ENCODE measurements at places on chromosomes 2 and 18.
A peak's percentile ranks its signal among the peaks of the same experiment; 100 is the strongest.

- DNase-seq: no peak
Measured at GRCh38 chr2:3305431-3305830, 72.2 kb downstream of the EIPR1 start.

DNA sequence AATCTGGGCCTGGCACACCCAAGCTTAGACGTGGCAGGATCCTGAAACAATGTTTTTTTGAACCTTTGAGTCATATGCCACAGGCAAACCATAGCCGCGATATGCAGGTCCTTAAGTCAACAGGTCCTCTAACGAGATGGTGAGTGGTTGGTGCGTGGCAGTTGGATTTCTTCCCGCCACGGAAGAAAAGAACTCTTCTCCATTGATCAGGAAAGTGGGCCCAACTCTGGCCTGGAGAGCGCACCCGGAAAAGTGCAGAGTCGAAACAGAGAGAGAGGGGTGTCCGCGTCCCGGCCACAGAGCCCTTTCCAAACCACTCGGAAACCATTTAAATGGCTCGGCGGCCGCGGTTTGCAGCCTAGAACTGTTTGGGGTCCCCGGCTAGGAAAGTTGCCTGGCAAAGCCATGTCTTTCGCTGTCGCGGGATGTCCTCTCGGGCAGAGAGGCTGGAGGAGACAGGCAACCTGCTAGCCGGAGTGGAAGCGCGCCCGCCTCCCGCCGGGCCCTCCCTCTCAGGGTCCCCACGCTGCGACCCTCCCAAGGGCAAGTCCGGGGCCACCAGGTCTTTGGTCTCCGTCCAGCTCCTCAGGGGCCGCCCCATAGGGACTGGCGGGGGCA is 777 bp downstream of the GALNT3 start:
- DNase-seq: no peak

- DNase-seq: no peak
Measured at GRCh38 chr2:70975237-70975636, 3.2 kb upstream of the ANKRD53 start.

- DNase-seq: no peak
Measured at GRCh38 chr2:96547731-96548171, 11.2 kb downstream of the ARID5A start.

DNA sequence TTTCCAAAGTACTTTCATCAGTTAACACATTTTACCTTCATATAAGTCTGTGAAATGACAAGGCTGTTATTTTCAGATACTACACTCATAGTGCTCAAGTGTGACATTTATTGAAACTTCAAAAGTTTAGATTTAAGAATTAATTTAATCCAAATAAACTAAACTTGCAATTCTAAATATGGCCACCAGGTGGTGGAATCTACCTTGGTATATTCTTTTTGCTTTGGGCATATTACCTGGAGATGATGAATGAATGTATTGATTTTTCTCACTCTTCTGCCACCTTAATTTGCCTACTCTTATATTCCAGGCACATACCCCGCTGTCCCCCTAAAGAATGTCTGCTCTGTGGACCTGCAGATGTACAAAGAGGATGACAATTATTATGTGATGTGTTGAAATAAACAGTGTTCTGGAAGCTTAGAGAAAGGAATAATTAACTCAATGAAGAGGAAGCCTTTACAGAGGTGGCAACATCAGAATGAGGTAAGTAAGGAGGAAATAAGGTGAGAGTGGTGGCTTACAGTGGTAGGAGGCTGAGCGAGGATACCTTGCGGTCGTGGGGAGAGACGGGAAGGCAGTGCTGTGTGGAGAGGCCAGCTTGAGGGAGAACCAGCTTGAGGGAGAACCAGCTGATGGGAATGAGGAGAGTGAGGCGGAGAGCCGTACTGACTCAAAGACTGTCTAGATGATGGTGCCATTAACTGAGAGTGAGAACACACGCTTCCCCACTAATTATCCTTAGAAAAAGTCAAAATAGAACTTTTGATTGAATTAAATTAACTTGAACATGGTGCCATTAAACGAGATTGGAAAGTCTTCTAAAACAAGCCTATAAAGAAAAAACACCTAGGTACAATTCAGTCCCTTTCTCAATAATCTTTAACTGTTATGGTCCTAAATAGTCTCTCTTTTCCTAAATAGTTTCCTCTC is 179.5 kb downstream of the CELF4 start:
- no peak for DNase-seq

- no peak for DNase-seq
Measured at GRCh38 chr2:67631483-67631882, 234.3 kb downstream of the ETAA1 start.

GRCh38 chr2:81542119-81542518 is 1237.6 kb upstream of the LRRTM1 start:
- no peak for DNase-seq

- no peak for DNase-seq
Measured at GRCh38 chr2:70201225-70201768, 10.5 kb upstream of the C2orf42 start.

GRCh38 chr2:37987098-37987775 is 62.1 kb downstream of the RMDN2 start:
- DNase-seq: no peak

DNA sequence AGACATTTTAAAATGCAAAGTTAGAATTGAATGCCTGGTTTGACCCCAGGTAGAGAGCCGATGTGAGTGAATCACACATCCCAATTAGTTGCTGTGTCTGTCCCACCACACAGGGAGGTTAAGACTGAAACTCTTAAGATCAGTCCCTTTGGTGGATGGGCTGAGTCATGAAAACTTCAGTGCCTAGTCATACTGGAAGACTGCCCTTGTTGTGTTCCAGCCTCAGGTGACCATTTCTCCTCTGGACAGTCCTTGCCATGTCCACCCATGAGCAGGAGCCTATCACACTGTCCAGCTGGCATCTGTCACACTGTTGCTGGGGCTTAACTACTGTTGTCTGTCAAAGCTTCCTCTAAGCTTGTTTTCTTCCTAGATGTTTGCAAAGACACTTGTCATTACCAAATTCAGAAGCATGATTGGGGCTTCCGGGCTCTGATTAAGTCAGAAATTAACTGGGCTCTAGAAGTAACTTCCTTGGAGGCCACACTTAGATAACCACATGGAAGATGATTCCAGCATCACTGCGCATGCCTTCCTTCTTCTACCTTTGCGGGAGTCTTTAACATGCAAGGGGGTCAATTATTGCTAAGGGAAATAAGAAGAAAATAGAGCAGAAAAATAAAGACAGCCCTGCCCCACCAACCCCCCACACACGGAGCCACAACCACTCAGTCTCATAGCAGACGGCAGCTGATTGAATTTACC is 21.3 kb downstream of the CYRIA start:
- no peak for DNase-seq

DNA sequence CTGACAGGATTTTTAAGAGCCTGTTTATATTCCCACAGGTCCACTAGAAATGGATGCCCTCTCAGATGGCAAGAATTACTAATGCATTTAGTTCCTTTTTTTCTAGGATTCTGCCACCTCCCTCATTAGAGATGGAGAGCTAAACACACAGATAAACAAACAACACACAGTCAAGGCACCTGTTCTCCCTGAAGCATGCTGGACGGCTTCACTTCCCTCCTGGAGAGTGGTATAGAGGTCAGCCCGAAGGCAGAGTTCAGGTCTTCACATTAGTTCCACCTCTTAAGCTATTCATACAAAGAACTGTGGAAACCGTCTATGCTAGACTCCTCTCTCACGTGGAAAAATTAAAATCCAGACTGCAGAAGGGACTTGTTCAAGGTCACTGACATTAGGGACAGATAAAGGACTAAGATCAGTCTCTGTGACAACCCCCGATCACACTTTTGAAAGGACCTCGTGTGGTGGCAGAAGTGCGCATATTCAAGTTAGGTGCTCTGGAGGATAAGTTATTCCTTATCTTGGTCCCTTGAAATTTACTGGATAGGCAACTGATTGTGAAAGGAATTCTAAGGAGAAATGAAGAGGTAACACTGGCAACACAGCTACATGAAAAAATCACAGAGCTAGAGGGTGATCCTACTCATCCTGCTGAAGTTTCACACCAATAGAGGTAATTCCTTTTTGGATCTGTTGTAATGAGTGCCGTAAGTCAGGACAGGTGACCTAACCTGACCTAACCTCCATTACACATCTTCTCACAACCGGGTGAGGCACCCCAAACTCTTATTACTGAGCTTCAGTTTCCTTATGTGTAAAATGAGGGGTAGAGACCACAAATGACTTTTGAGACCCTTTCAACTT is 75.1 kb downstream of the SPRED2 start:
- no peak for DNase-seq

- peak; percentile 62 for DNase-seq
Measured at GRCh38 chr2:101179982-101180381, 28.8 kb upstream of the TBC1D8 start.

DNA sequence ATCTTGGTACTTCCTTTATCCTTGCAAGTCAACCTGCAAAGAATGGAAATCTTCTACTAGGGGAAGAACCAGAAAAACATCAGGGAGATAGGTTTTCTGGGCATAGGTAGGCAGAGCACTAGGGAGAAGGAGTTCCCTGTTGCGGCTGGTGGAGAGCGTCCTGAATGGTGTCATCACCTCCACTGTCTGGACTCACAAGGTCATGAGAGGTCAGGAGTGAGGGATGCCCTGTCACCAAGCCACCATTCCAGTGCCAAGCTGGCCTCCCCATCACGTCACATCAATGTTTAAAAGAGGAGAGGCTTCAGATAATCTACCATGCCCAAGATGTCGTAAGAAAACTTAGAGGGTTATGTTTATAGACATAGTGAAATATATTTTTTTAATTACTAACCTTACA is 72.1 kb downstream of the BCL2 start:
- no peak for DNase-seq

DNA sequence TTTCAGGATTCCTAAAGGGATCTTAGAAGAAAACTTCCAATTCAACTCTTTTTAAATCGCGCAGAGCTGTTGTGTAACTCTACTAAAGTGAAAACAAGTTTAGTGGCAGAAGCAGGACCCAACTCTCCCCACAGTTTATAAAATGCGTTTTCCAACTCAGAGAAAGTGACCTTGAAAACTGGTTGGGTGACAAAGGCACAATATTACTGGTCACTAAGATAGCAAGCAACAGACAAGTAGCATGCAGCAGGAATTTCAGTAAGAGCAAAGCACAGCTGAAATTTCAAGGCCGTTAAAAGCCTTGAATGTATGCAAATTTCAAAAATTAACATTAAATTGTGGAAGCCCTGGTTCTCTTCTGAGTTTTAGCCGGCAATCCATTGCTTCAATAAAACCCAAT is 66.9 kb downstream of the STK39 start:
- DNase-seq: no peak

GRCh38 chr2:161111531-161111930 is 48.7 kb upstream of the TANK start:
- DNase-seq: no peak

DNA sequence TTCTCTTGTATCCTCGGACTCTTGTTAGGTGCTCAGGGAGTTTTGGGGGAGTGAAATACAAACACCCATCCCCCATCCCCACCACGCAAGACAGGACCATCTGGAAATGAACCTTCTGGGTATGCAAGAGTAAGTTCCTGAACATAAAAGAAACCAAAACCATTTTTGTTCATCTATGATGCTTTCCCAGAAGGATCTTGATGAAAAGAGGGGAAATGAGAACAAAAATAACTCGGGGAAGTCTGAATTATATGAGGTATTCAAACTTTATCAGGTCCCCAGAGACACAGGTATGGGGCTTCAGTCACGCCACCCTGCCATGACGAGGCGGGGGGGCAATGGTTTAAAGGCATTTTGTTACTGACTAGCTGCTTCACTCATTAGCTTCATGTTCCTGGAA is 68.6 kb upstream of the DNMT3A start:
- DNase-seq: no peak

- no peak for DNase-seq
Measured at GRCh38 chr2:15756882-15757819, 165.5 kb downstream of the DDX1 start.

- no peak for DNase-seq
Measured at GRCh38 chr2:180446492-180446891, 439.4 kb upstream of the CWC22 start.

GRCh38 chr2:240990726-240991377 is 7.6 kb upstream of the SNED1 start:
- DNase-seq: no peak

- no peak for DNase-seq
Measured at GRCh38 chr2:165313509-165313908, 74.3 kb downstream of the SCN2A start.

DNA sequence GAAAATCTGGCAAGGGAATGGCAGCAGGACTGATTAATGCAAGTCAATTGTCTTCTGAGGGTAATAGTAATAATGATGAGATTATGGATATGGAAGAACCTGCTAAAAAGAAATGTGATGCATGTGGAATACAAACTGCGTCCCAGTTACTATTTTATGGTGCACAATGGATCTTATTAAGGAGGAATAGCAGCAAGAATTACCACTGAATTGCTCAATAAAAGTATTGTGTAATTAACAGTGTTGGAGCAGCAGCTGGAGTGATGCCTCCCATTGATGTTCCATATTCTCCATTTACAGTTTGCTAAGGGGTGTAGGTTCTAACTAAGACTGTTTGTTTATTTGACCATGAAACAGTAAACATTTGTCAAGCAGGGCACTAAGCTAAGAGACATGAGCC is 167.9 kb downstream of the HRH4 start:
- no peak for DNase-seq

DNA sequence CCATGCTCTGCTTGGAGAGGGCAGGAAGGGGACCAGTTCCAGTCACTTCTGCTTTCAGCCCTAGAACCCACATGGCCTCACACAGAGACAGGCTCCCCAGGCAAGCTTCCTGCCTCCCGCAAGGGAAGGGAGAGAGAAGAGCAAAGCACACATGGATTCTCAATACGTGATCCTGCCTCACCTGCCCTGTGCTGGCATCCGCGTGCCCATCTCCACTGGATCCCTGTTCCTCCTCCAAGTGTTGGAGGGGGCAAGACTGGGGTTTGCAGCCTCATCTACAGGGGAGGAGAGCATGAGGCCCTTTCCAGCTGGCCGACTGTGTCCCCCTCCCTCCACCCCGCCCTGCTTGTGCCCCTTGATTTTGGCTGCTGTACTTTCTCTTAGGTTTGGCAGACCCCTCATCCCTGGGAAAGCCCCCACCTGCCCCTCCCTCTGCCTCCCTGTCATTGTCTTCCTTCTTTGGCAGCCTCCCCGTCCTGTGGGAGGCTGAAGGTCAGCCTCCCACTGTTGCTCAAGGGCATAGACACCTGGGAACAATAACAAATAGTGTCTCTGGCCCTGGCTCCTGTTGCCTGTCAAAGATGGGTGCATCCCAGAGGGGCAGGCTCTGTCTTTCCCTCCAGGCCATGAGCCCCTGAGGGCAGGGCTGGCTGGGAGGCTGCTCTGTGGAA is 22.7 kb downstream of the KCNF1 start:
- no peak for DNase-seq

GRCh38 chr2:136136931-136137330 is 19.0 kb upstream of the CXCR4 start:
- DNase-seq: peak; percentile 63
